Frontal cortex (tissue), 4 donors: ENCODE measurements at places on chromosomes 5 and 9.
A peak's percentile ranks its signal among the peaks of the same experiment; 100 is the strongest.

GRCh38 chr9:136596630-136597031 is 50.8 kb upstream of the NOTCH1 start:
- DNase-seq: no peak

DNA sequence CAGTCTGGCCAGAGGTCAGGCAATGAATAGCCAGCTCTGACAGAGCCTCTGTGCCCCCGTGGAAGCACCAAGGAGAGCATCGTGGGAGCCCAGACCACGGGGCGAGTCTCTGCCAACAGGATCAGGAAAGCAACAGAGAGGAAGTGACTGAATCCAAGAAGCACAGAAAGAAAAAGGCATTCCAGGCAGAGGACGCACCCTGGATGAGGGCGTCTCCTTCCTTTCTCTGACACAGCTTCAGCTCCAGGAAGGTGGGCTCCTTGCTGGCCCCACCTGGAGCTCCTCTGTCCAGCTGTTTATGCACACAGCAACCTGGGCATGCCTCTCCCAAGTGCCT is 16.6 kb downstream of the HK3 start:
- DNase-seq: no peak

- no peak for DNase-seq
Measured at GRCh38 chr5:122310889-122311288, 1.1 kb upstream of the SNCAIP start.

DNA sequence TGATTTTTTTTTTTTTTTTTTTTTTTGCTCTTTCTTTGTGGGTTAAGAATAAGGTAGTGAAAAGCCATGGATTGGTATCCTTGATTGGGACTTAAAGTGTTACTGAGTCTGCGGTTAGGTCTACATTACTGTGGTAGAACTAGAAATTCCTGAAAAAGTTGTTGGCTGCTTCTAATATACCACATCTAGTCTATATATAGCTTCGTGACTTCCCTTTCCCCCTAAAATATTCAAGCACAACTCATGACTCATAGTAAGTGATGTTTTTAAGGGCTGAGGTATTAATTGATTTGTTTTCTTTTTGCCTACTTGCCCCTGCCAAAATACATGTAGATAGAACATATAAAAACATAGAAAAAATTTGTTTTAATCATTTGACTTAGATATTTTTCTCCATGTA is 247.6 kb downstream of the TMEM232 start:
- DNase-seq: no peak

GRCh38 chr5:35316611-35317274 is 86.5 kb upstream of the PRLR start:
- DNase-seq: no peak

DNA sequence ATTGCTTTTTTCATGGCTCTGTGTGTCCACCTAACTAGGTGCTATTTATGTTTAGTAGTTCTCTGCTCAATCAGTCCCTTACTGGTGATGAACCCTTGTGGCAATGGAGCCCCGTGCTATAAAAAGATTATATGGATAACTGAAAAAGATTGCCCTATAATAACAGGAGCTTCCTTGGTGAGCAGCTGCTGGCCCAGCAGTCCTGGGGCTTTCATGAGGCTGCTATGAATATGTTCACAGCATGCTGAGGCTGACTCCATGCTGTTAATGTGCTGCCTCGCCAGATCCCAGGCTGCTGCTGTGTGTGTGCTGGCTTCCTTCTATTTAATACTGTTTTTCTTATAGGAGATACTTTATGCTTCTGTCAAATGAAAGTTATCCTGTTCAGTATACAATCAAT is 357.5 kb downstream of the TAF11L14 start:
- DNase-seq: no peak

GRCh38 chr9:99031319-99031718 is 73.6 kb upstream of the TGFBR1 start:
- DNase-seq: no peak

DNA sequence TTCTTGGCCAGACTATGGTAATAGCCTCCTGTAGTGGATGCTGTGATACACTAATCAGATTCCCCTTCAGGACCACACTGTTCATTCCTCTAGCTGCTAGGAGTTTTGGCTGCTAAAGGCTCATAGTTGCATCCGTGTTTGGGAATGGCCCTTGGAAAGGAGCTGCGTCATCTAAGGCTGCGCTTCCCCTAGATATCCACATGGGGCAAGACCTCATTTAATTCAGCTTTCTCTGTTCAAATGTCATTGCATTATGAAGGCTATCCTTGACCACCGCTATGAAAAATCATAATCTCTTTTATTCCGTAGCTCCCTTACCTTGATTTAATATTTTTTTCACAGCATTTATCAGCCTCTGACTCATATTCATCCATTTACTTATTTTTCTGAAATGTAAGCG is 258.3 kb upstream of the NR4A3 start:
- no peak for DNase-seq

GRCh38 chr9:99201603-99202002 is 20.1 kb downstream of the ALG2 start:
- no peak for DNase-seq

DNA sequence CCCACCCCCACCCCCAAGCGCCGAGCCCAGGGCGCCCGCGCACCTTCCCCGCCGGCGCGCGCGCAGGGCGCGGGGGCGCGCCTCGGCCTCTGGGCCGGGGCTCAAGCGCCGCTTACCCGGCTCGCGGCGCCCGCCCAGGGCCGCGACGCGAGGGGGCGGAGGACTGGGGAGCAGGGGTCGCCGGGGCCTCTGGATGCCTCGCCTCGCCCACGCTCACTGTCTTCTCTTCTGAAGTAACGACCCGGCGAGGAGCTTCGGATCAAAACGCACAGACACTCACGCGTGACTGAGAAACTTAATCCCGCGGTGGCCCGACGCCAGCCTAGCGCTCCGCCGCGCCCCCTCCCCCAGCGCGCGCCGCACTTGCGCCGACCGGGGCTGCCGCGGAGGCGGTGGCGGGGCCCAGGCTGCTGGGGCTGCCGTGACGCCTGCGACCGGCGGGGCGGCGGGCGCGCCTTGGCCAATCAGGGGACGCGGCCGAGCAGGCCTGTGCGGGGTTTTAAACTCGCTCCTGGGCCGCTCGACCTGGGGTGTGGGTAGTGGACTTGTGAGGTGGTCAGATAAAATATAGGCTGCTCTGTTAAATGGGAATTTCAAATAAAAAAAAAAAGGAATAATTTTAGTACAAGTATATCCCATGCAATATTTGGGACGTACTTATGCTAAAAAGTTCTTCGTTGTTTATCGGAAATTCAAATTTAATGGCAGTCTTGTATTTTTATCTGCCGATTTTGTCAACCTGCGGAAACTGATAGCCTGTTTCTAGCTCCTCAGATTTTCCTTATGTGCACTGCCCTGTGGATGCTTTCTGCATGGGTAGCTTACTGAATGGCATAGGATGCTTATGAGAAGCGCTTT is at the start of gene MPDZ:
TSS of gene MPDZ (minus strand) at position 409 of the 858 bp plus-strand sequence. CDS start 29,377 bp downstream, outside the sequence.
- peak; percentile 79 for DNase-seq

DNA sequence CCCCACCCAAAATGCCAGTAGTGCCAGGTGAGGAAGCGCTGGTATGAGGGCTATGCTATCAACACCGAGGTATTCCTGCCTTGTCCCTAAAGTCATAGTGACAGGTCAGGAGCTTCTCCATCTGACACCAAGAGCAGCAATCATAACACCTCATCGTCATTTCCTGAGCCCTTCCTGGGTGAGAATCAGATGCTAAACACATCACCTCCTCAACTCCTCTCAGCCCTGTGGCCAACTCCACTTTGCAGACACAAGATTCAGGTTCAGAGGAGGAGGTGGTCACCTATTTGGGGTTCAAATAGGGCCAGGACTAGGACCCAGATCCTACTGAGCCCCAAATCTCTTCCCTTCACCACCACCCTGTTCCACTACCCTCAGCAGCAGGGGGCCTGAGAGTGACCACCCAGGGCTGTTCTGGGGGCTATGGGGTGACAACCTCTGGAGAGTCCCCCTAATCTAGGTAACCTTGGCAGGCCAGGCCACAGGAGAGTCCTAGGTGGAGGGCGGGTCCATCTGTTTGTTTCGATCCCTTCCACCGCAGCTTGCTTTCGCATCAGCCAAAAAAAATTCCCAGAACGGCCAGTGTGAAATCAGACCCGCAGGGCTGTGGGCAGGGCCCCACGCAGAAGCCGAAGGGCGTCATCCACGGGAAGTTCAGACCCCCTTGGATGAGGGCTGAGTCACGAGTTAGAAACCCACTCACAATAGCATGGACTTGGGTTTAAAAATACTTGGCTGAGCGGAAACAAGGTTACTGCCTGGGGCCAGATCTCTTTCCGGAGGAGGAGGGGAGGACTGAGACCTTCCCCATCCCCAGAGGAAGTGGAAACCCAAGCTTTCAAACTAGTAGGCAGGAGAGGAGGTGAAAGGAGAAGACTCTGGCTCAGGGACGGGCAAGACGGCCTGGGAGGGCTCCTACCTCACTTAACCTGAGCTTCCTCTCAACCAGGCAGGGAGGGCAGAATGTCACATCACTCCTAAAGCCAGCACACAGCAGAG is 8.7 kb downstream of the STK10 start:
- no peak for DNase-seq

GRCh38 chr5:175728316-175728715 is 70.4 kb downstream of the HRH2 start:
- no peak for DNase-seq

- no peak for DNase-seq
Measured at GRCh38 chr5:32645246-32645645, 59.9 kb downstream of the SUB1 start.

- no peak for DNase-seq
Measured at GRCh38 chr9:135611875-135612209, 27.5 kb downstream of the GLT6D1 start.

- no peak for DNase-seq
Measured at GRCh38 chr9:36005891-36006290, 30.8 kb upstream of the RECK start.

- no peak for DNase-seq
Measured at GRCh38 chr5:50947906-50948683, 281.7 kb downstream of the PARP8 start.

GRCh38 chr5:124921694-124922093 is 175.3 kb upstream of the ZNF608 start:
- DNase-seq: no peak

GRCh38 chr5:144462577-144462976 is 291.9 kb downstream of the KCTD16 start:
- DNase-seq: no peak

GRCh38 chr9:36204906-36205547 is 14.3 kb downstream of the CLTA start:
- DNase-seq: no peak

GRCh38 chr5:91381774-91382359 is 1.2 kb downstream of the ARRDC3 start:
- DNase-seq: peak; percentile 52
